ENCODE measurements at places on chromosomes 7 and 10.

DNA sequence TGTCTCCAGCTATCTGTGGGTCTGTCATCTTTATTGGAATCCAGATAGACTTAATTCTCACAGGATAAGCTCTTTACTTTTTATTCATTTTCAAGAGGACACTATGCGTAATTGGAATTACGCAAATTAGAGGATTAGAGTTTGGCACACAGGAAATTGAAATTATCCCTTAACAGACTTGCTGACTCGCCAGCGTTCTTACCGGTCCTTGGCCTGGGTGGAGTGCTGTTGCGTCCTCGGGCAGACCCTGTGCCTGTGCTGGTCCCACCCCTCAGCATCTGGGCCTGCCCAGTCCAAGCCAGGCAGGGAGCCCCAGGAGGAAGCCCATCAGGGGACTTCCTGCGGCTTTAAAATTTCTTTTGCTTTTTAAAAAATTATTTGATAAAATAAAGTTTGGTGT is 101.8 kb downstream of the MKI67 start:
- no peak for DNase-seq

GRCh38 chr10:46215426-46215825 is 71.4 kb upstream of the ANTXRL start:
- DNase-seq: no peak

- DNase-seq: peak; percentile 81
Measured at GRCh38 chr7:74269757-74270277, 15.6 kb upstream of the RFC2 start.

- DNase-seq: no peak
Measured at GRCh38 chr7:137966641-137967142, 35.2 kb downstream of the CREB3L2 start.

DNA sequence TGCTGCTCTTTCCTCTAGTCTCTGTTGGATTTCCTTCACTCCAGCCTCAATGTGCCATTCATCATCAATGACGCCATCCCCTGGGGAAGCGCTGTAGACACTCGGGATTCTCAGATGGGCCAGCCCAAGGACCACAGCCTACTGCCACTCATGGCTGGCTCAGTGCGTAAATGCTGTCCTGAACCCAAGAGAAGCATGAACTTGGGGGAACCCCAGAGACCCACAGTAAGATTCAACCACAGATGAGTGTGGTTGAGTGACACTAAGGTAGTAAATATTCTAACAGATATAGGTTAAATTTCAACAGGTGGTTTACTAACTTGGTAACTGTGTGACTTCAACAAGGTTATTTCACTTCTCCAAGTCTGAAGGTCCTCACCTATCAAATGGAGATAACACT is 304.1 kb downstream of the GRM8 start:
- DNase-seq: no peak

DNA sequence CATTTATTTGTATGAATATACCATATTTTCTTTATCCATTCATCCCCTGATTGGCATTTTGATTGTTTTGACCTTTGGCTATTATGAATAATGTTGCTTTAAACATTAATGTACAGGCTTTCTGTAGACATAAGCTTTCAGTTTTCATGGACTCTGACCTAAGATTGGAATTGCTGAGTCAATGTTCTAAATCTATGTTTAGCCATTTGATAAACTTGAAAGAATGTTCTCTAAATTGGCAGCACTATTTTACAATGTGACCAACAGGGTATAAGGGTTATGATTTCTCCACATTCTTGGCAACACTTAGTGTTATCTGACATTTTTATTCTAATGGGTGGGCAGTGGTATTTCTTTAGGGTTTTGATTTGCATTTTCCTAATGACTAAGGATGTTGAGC is 229.7 kb upstream of the ETV1 start:
- no peak for DNase-seq

- DNase-seq: no peak
Measured at GRCh38 chr7:49763791-49764190, 9.6 kb upstream of the VWC2 start.

DNA sequence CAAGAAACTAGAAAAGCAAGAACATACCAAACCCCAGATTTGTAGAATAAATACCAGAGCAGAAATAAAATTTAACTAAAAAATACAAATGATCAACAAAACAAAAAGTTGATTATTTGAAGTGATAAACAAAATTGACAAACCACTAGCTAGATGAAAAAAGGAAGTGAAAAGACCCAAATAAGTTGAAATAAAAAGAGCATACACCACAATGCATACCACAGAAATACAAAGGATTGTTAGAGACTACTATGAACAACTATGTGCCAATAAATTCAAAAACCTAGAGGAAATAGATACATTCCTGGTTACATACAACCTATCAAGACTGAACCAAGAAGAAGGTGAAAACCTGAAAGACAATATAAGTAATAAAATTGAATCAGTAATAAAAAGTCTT is 333.4 kb downstream of the SH2D4B start:
- no peak for DNase-seq

- no peak for DNase-seq
Measured at GRCh38 chr7:44309271-44310091, 15.9 kb downstream of the CAMK2B start.

- peak; percentile 25 for DNase-seq
Measured at GRCh38 chr10:31602541-31603234, 283.7 kb downstream of the ZEB1 start.

DNA sequence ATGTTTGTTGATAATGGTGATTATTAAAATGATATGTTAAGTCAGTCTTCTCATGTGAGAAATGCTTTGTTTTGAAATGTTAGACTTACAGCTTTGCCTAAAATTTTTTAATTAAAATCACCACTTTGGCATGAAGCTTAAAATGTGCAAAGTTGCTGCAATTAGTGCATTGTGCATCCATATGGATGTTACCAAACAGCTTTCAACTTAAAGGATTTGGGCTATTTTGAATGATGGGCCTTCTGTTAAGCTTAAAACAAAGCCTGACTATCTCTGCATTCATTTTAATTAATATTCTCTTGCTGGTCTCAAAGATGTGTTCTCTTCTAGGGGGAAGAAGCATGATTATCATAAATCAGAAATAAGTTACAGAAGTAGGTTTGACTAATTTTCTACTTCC is 64.6 kb upstream of the FZD1 start:
- no peak for DNase-seq

DNA sequence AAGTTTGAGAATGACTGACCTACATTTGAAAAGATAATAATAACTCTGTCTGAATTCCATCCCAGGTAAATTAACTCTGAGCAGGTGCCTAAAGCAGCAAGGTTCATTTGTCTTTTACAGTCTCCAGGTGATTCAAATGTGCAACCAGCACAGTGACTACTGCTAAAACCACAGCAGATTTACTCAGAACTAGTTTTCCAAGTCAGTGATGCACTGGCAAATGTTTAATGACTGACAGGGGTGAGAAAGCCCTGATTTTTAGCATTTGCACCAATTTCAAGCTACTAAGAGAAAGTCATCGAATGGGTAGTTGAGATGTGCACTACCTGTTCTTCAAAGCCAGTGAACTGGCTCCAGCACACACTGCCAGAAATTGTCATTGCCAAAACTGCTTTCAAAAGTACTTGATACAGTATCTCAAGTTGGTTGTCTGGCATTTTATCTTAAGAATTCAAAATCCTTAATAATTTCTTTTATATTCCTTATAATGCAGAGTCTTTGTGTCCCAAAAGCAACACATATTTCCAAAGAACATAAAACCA is 60.3 kb downstream of the ATOH7 start:
- no peak for DNase-seq

GRCh38 chr7:143419880-143420279 is 11.2 kb upstream of the EPHA1 start:
- DNase-seq: no peak

DNA sequence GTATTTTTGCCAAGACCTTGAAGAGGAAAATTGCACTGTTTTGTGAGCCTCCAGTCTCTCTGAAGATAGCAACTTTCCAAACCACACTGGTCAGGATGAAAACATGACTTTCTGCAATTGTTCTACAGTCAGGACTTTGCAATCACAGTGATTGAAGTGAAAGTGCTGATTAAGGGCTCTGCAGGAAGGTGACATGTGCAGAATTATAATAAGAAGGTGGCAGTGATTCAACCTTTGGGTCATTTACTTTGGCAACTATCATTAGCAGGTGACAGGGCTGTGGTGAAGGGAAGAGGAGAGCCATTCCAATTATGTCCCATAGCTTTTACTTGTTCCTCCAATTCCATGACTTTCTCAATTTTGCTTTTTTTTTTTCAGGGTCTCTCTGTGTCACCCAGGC is 350.0 kb upstream of the FZD8 start:
- no peak for DNase-seq

GRCh38 chr10:101231912-101232689 is 2.8 kb upstream of the LBX1 start:
- no peak for DNase-seq

GRCh38 chr7:39130274-39130673 is 152.6 kb downstream of the POU6F2 start:
- no peak for DNase-seq

DNA sequence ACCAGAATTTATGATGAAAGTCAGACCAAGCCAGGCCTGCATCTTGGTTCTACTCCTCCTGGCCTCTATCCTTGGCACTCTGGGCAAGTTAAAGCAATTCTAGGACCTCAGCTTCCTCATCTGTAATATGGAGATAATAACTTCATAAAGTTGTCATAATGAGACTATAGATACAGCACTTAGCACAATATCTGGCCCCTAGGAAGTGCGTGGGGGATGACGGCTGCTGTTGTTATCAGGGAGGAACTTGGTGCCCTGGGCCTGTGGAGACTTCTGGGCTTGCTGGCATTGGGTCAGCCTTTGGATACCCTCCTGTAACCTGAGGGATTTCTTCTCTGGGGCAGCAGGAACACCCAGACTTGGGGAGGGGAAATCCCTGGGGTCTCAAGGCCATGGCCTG is 27.6 kb downstream of the PFKFB3 start:
- DNase-seq: no peak

GRCh38 chr7:49159536-49159935 is 235.2 kb downstream of the CDC14C start:
- DNase-seq: no peak

- no peak for DNase-seq
Measured at GRCh38 chr10:108427146-108427545, 1262.6 kb upstream of the SORCS1 start.

- DNase-seq: no peak
Measured at GRCh38 chr10:20446561-20447193, 450.4 kb downstream of the NEBL start.

GRCh38 chr7:157693521-157694375 is 356.9 kb downstream of the DNAJB6 start:
- DNase-seq: no peak

DNA sequence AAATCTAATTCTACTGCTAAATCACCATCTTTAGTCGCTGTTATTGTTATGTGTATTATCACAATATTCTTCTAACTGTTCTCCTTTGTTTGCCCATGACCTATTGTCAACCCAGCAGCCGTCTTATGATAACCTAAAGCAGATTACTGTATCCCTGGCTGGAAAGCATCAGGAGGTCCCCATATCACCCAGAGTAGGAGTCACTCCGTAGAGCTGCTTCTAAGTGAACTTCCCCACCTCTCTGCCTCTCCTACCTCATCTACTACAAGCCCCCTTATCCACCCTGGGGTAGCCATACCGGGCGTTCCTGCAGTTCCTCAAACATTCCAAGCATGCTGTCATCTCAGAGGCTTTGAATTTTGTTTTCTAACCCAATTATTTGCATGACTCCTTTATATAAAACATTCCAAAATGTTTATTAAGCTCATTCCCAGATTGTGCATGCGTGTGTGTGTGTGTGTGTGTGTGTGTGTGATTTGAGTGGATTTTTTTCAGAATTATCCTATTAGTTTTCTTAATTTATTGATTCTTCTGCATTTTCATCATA is 39.7 kb downstream of the POU6F2 start:
- DNase-seq: no peak

GRCh38 chr10:64116707-64117106 is 595.5 kb downstream of the REEP3 start:
- DNase-seq: no peak

GRCh38 chr7:42151309-42151708 is 85.7 kb downstream of the GLI3 start:
- DNase-seq: no peak

GRCh38 chr10:27366769-27367168 is 126.2 kb upstream of the ACBD5 start:
- no peak for DNase-seq

GRCh38 chr10:35203745-35204144 is 77.1 kb downstream of the CREM start:
- DNase-seq: no peak

- DNase-seq: no peak
Measured at GRCh38 chr10:133474665-133475424, 21.1 kb downstream of the SCART1 start.

DNA sequence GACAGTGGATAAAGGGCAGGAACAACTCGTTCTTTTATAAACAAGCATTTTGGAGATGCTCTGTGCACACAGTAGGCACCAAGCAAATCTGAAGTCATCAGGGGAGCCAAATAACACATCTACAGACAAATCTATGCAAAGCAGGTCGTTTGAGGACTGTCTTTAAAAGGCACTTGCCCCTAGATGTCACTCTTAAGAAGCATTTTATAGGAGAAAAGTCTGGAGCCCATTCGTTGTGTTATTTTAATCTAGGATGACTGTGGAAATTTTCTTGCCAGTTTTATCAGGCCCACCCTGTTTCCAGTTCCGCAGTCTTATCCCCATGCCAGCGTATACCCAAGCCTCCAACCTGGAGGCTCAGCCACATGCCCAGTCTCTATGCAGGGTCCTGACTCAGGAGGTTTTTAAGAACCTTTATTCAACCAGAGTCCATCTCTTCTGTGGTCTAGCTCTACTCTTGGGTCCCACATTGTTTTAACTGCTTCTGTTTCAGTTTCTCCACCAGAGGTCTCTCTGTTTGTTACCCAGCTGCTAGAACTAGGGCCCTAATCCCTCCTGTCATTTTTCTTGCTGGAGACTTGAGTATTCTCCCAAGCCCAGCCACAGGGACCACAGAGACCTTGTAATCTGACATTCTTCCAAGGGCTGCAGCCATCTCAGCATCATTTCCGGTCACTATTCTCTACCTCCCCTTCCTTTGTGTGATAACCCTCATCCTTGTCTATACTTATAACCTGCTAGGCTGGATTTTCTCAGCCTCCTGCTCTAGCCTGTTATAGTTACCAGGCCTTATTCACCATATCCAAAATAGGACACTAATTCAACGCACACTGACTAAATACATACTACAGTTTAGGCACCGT is 26.7 kb downstream of the PIK3CG start:
- no peak for DNase-seq

DNA sequence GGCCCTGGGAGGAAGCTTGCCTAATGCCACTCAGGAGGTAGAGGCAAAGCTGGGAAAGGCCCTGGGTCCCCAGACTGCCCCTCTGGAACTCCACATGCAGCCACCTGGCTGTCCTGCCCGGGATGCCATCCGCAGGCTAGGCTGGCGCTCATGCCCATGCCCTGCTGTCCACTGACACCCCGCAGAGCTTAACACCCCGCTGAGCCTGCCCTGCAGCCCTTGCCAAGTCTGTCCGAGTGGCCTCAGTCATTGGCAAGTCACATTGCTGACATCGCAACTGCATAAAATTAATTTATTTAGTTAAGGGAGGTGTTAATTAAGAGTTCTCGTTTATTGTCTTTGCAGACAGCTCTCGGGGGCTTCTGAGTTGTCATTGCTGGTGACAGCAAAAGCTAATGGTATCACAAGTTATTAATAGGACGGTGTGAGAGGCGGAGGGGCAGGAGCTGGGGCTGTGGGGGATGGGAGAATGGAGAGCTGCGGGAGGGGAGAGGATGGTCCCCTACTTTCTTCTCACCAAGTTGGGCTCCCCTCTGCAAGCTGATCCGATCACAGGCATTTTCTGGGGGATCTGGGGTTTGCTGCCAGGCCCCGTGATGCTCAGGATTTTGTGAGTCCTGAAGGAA is 55.6 kb upstream of the PCBD1 start:
- no peak for DNase-seq

Measured in DND-41 (cell line).